Occipital lobe (tissue), 3 donors: ENCODE measurements at places on chromosomes 1 and 21.
A peak's percentile ranks its signal among the peaks of the same experiment; 100 is the strongest.

GRCh38 chr1:93844262-93845045 is 34.6 kb downstream of the DNTTIP2 start:
- DNase-seq, result peak; percentile 20

DNA sequence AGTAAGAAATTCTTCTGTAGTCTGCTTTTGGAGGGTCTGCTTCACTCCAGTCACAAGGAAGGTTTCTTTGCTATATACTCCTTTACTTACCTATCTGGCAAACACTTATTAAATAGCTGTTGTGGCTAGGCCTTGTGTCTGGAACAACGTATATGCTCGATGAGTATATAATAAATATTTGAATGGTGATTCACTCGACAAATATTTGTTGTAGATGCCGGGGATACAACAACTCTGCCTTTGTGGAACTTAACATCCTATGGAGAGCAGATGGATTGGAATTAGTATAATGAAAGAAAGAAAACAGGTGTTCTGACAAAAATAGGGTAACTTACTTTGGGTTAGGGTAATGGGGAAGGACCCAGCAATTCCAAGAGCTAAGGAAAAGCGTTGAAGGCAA is 31.1 kb downstream of the KPNA6 start:
- no peak for DNase-seq

DNA sequence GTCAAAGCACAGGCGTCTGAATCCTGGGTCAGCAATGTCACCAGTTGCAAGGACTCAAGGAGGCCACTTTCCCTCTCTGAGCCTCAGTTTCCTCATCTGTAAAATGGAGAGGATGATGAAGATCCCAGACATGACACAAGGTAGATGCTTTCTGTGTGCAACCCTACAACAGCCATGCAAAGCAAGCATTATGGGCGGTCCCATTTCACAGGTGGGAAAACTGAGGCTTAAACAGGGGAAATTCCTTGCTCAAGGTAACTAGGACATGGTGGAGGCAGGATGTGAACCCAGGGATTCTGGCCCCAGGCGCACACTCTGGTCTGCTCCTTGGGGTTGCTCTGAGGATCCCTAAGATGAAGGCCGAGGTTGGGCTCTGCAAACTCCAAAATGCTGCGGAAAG is 311.0 kb downstream of the PTPRU start:
- no peak for DNase-seq

DNA sequence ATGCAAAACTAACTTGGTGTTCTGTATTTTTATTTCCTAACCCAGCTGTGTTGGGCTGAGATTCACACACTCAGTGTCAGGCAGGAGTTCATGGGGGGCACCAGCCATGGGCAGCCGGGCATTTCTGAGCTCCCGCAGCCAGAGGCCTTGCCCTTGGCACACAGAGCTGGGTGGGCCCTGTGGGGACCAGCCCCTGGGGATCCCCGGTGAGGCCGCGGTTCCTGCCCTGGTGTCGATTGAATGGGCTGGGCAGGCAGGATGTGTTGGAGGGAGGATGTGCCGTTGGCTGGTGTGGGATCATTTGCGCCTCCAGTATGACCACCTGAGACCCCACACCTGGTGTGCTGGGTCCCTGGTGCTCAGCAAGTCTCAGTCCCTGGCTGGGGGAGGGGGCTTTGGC is 91.0 kb downstream of the PRDM16 start:
- DNase-seq, result no peak

GRCh38 chr1:224317383-224318045 is 12.5 kb downstream of the NVL start:
- DNase-seq, result no peak

- DNase-seq, result no peak
Observed at GRCh38 chr1:209086486-209087192, 496.9 kb upstream of the CAMK1G start.

DNA sequence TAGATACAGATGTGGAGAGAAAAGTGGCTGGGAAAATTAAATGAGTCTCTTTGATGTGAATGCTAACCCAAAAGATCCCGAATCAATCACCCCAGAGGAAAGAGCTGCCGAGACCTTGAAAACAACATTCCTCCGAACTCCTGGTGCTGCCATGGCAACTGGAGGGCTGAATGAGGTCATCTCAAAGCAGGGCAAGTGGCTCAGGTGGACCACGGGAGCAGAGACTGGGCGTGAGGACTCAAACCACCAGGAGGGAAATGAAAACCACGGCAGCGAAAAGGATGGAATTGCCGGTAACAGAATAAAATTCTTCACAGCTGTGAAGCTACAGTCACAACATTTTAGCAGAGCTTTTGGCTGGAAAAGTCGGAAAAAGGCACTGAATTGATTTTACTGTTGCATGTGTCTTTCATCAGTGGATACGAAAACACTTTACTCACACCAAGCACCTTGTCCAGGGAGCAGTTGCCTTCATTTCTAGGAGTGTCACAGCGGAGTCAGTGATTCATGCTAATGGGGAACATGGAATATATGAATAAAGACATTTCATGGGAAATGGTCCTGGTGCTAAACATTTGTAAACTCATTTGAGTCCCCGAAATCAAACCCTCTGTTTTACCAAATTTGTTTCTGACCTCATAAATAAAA is 23.2 kb upstream of the BECN2 start:
- DNase-seq, result peak; percentile 10

DNA sequence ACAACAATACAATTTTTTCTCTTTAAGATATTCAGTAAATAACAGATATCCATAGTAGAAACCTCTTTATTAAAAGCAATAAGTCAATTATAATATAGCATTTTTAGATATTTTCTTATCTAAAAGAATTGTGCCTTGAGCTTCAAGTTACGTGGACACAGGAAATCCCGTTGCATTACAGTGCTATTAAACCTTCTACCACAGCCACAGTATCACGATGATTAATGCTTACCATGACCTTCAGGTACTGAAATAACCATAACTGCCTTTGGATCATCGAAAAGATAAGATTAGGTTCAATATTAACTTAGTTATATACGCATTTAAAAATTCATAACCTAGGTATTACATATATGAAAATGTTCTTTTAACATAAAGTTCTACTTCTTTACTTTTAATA is 17.9 kb downstream of the B3GALNT2 start:
- no peak for DNase-seq

GRCh38 chr1:224357626-224358124 is 996 bp downstream of the CNIH4 start:
- DNase-seq, result no peak

DNA sequence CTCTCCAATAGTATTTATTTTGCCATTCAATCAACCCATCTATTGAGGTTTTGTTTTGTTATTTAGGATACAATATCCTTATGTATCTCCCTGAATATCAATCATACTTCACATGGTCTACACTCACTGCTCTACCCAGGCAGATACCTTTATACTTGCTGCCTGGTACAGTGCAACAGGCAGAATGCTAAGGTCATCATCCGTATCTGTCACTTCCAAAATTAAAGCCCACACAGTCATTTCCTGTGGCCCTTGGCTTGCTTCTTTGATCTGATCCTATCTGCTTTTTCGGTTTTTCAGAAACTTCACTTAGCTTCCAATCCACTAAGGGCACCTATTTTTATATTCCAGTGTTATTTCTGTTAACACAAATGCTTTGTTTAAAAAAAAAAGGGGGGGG is 22.3 kb upstream of the ZZZ3 start:
- DNase-seq, result no peak

- DNase-seq, result no peak
Observed at GRCh38 chr1:234114648-234115307, 210.3 kb downstream of the SLC35F3 start.

- DNase-seq, result no peak
Observed at GRCh38 chr1:164787834-164788231, 228.8 kb downstream of the PBX1 start.

GRCh38 chr1:34790985-34791384 is 1.8 kb upstream of the GJA4 start:
- DNase-seq, result no peak

DNA sequence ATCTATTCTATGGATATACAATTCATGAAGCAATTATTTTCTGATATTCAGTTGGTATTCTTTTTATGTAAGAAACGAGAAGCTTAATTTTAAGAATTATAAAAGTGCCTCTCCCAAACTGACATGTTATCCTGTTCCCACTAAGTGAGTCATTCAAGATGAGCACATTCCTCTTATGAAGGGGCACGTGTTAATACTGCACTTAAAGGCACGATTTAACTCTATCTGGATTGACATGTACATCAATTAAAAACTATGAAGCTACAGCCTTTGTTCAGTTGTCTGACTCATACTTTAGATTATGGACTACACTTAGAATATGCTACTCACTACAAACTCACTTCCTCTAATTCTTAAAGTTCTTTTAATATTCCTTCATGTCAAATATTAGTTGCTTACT is 111.6 kb downstream of the CYYR1 start:
- no peak for DNase-seq

DNA sequence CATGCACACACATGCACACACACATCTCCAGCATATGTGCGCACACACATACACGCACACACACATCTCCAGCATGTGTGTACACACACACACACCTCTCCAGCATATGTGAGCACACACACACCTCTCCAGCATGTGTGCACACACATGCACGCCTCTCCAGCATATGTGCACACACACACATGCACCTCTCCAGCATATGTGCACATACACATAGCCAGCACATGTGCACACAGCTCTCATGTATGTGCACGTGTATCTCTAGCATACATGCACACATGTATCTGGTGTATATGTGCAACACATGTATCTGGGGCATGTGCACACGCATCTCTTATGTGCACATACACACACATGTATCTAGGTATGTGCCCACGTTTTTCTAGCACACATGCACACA is 57.9 kb downstream of the SLC19A1 start:
- DNase-seq, result no peak

DNA sequence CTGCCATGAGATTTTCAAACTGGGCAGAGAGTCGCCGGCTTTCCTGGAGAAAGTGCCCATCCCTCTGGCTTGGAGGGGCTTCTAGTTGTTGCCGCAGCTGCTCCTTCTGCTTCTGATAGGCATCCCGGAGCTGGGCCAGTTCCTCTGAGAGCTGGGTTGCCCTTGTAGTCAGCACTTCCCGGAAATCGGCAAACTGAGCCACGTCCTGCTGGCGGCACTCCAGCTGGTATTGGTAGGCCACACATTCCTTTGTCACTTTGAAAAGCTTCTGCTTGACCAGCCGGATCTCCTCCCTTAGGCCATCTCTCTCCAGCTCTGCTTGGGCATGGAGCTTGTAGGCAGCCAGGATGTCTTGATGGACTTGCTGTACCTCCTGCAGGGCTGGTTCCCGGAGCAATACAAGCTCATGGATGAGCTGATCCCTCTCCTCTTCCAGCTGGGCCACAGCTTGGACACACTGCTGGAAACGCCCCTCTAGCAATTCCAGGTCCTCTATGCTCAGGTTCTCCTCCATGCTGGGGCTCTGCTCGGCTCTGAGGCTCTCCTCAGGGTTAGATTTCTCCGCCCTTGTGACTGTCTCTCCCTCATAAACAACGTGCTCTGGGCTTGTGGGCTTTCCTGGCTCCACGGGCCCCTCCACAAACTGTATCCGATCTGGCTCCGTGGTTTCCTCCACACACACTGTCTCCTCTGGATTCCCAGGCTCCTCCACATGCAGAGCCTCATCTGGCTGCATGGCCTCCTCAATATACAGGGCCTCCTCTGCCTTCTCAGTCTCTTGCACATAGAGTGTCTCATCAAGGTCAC is 7.3 kb downstream of the SYNC start:
- no peak for DNase-seq

GRCh38 chr1:225427235-225428067 is at the start of gene LBR:
LBR (minus strand) TSS chr1:225428038; CDS start chr1:225424075, 3,963 bp downstream.
- peak; percentile 46 for DNase-seq

DNA sequence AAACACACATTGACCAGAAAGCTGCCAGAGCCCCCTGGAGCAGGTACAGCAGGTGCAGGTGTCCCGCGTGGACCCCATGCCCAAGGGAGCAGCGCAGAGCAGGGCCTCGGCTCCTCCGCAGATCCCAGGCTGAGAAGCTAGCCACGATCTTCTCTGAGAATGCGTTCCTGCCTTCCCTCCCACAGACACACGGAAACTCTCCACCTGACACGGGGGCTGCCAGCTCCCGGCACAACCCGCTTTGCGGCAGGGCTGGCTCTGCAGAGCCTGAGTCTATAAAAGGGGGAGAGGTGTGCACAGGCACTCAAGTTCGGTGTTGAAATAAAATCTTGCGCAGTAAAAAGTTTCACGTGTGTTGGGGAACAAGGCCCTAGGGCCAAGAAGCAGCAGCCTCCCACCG is 9.6 kb downstream of the MEGF6 start:
- DNase-seq, result no peak

- DNase-seq, result no peak
Observed at GRCh38 chr1:87980494-87980893, 651.8 kb downstream of the LMO4 start.

DNA sequence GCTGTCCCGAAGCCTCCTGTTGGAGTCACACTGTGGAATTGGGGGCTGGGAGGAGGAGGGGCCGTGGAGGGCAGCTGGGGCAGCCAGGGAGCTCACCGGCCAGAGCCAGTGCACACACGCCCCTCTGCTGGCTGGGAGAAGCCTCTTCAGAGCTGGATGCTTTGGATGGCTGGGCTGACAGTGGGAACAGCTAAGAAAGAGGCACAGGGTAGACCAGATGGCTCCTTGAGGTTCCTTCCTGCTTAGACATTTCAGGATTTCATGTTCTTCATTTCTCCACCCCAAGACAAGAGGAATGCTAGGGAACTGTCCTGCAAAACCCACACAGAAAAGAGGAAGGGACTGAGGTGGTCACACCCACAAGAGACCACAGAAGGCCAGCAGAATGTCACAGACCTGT is 254.8 kb upstream of the VAMP3 start:
- DNase-seq, result no peak

- no peak for DNase-seq
Observed at GRCh38 chr1:221039616-221040015, 160.4 kb downstream of the HLX start.

DNA sequence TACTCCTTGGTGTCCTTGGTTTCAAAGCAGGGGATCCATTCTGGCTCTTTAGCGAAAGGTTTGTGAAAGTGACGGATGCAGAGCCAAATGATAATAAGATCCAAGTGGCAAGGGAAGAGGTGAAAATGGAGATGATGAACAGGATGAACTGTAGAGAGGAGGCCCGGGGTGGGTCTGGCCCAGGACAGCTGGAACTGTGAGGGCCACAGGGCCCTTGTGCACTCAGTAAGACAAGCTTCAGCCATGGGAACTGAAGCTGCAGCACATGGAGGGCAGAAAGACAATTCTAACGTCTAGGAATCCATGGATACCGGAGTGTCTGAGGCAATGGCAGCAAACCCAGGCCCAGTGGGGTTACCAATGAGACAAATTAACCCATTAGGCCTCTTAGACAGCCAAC is 4.8 kb downstream of the KCNA2 start:
- no peak for DNase-seq

DNA sequence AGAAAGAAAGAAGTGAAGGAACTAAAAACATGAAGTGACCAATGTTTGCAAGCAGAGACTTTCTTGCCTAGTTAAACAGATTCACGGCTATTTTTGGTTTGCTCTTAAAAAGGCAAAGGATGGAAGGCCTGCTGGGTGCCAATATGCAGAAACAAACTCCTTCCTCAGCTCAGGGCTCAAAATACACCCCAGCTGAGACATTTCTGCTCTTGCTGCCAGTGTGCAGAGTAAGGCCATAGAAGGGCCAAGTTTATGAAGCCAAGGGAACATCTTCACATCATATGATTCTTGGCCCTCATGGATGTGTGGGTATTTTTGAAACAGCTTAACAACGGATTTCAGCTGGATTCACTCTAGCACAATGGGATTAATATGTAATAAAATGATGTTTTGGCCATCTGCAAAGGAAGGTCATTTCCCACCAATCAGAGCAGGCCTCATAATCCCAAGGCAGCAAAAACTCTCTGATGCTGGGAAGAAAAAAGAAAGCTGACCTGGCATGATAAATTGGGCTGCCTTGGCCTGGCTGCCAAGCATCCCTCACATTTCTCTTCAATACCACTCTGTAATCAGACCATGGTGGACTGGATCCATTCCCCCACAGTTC is 70.7 kb downstream of the CAPZB start:
- DNase-seq, result no peak
